ENCODE measurements at places on chromosomes 16 and 17.

DNA sequence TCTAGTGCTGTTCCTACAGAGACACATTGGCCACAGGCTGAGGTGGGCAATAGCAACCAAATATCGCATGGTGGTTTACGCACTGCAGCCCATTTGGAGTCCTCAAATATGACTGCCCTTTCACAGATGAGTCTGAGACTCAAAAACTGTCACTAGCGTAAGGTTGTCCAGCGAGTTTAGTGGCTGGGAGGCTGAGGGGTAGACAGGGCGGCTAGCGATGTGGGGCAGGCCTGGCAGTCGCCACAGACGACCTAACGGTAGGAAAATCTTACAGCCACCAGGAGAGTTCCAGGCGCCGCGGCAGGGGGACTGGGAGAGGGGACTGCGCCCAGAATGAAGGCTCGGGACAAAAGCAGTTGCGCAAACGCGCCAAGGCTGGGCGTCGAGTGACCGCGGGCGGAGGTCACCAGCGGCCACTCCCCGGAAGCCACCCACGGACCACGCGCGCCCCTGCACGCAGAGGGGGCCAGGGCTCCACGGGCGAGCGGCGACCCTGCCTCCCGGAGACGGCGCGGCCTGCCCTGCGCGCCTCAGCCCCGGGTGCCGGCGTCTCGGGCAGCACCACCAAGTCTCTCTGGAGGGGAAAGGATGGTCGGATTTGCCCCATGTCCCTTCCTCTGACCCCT lies 699 bp upstream of the MAP1LC3B start:
- DNase-seq = no peak

- DNase-seq = no peak
These were observed 3.8 kb downstream of the ZNF385C start for GRCh38 chr17:42094375-42095069.

DNA sequence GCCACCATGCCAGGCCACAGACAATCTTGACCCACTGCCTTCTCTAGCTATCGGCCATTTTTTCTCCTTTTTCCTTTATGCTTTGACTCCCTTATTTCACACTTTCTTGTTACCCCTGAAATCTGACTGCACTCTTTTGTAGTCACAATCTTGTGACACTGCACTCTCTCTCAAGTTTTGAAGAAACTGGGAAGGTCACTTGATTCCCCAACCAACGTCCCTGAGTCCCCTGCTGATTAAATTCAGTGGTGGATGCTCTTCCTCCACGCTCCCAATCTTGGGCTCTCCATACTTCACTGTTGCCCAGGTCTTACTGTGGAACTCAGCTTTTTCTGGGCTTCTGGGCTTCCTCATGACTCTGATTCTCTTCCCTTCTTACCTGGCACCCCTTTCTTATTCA lies 33.9 kb downstream of the PECAM1 start:
- DNase-seq = no peak

DNA sequence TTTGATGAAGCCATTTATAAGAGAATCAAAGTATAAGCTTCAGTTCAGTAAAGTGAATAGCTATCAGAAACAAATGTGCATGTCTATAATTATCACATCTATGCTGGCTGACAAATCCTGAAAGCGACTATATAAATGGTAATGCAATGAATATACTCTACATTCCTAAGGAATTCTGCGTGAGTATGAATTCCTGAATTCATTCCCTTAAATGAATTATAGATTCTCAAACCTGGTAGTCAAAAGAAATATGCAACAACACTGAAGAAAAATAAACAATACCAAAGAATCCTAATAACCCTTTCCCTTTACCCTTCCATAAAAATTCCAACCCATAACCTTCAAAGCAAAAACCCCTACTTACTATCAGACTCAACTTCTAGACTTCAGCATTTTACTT lies 416.6 kb upstream of the PMFBP1 start:
- DNase-seq = no peak

- DNase-seq = no peak
These were observed 69.5 kb downstream of the SREBF1 start for GRCh38 chr17:17767154-17767869.

DNA sequence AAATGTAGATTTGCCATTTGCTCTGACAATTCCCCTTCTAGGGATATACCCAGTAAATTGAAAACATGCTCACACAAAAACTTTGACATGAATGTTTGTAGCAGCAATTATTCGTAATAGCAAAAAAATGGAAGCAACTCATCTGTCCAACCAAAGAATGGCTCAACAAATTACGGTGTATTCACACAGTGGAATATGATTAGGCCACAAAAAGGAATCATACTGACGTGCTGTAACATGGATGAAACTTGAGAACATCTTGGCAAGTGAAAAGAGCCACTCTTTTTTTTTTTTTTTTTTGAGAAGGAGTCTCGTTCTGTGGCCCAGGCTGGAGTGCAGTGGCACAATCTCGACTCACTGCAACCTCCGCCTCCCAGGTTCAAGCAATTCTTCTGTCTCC lies 24.1 kb upstream of the SPNS3 start:
- DNase-seq = no peak

GRCh38 chr16:50797456-50797855 lies 55.6 kb downstream of the CYLD start:
- no peak for DNase-seq

- DNase-seq = peak; percentile 77
These were observed 12.7 kb downstream of the SLC35B1 start for GRCh38 chr17:49694847-49695697.

DNA sequence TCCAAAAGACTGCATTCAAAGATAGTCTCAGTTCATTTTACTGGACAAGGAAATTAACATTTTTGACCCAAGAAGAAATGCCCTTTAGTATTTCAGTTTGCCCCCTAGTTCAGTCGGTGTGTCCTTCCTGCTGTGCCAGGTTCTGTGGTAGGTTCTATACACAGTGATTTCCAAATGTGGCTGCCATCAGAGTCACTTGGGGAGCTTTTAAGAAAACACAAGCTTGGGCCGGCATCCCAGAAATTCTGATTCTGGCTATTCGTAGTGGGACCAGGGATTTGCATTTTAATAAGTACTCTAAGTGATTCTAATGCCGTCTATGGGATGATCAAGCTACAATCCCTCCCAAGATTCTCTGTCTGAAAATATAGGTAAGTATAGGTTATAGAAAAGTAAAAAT lies 10.2 kb downstream of the RSPRY1 start:
- DNase-seq = no peak

DNA sequence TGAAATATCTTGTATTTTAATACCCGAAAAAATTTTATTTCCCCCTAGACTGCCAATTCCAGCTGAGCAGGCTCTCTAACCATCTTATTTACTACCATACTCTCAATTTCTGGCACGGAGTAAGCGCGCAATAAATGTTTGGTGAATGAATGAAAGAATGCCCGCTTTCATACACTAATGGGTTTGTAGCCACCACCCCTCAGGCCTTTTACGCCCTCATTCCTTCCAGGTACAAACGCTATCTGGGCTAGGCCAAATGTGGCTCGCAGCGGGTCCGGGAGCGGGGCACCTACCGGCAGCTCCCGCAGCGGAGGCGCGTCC lies 536 bp upstream of the PLD2 start:
- no peak for DNase-seq

DNA sequence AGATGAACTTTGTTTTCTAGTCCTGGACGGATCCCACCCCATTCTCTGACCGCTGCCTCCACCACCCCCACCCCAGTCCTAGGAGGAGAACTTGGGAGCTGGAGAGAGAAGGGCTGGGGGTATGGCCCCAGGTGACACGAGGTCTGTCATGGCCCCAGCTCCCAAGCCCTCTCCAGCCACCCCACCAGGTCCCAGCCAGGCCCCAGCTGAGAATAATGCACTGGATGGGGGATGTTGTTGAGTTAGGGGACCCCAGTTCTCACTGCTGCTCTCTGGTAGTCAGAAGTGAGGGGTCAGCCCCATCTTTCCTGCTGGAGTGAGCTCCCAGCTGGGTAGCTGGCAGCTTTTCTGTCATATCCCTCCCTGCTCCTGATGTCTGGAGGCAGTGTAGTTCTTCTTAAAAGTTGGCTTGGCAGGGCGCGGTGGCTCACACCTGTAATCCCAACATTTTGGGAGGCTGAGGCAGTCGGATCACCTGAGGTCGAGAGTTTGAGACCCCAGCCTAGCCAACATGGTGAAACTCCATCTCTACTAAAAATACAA lies 4.6 kb upstream of the COL1A1 start:
- no peak for DNase-seq

- no peak for DNase-seq
These were observed 572 bp downstream of the FAM171A2 start for GRCh38 chr17:44362949-44363612.

DNA sequence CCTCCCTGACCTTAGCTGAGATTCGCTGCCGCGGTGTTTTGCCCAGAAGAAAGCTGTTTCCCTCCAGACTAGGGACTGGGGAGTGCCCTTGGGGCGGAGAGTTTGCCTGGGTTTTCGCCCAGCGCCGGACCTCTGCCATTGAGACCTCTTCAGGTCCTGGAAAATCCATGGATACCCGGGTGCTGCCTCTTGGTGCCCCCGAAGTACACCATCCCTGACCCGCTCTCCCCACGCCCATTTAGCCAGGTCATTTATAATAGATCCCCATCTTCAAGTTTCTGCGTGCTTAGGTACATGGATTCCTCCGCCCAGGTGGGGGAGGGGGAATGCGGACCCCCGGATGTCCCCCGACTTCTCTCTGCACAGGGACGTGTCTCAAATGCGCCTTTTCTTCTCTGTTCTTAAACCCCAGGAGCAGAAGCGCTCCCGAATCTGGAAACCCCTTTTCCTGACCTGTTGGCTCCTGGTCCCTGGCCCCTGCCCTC lies 15.0 kb upstream of the CBX8 start:
- DNase-seq = no peak

DNA sequence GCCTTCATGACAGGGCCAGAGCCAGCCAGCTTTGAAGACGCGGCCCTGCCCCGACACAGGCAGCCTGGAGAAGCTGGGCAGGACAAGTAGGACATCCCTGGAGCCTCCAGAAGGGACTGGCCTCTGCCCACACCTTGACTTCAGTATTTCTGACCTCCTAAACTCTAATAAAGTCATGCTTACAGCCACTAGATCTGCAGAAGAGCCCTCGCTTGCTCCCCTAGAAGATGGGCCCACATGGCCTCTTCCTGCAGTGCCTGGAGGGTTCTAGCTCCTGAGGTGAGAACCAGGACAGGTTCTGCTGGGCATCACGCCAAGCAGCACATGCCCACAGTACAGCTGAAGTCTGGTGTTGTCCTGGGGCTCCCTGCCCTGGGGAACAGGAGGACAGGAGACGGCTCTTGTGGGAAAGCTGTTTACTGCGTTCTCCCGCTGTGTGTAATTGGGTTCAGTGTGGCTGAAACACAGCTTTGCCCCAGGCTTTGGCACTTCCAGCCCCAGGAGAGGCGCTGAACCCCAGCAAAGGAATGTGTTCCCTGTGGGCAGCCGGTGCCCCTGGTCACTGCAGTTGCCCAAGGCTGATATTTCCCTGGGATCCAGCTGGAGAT lies 2.6 kb downstream of the APRT start:
- DNase-seq = no peak

GRCh38 chr16:3182608-3183444 lies 5.2 kb upstream of the OR1F1 start:
- peak; percentile 56 for DNase-seq

- DNase-seq = no peak
These were observed 218.7 kb downstream of the SHISA9 start for GRCh38 chr16:13120091-13120490.

- DNase-seq = no peak
These were observed 818.6 kb downstream of the KCNJ2 start for GRCh38 chr17:70987867-70988340.

- DNase-seq = no peak
These were observed 666.0 kb upstream of the CA10 start for GRCh38 chr17:52824542-52824941.

GRCh38 chr16:48810436-48810802 lies 200.4 kb upstream of the N4BP1 start:
- no peak for DNase-seq

DNA sequence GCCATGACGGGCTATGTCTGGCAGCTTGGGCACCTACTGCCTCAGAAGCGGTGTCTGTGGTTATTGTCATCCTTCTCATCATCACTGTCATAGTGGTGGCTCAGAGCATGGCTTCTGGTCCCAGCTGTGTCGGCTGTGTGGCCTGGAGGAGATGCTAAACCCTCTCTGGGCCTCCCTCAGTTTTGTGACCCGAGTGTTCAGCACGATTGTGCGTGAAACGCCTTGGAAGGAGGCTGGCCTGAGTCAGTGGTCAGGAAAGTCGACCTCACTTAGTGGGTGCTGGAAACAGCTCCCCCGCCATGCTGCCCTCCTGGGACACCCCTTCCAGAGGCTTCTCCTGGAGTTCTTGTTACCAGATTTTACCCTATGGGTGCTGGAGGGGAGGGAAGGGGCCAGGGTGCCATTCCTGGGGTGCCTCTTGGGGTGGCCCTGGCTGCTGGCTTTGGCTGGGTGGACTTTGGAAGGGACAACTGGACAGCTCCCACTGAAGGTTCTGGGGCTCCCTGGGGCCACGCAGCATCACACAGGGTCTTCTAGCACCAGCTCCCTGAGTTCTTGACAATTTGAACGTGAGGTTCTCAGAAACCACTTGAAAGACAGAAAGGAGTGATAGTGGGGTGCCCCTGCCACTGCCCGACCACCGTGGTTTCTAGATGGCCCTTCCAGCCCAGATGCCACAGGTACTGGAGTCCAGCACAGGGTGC lies 226.5 kb upstream of the GSE1 start:
- DNase-seq = no peak

- no peak for DNase-seq
These were observed 8.6 kb upstream of the PGS1 start for GRCh38 chr17:78369791-78370381.

DNA sequence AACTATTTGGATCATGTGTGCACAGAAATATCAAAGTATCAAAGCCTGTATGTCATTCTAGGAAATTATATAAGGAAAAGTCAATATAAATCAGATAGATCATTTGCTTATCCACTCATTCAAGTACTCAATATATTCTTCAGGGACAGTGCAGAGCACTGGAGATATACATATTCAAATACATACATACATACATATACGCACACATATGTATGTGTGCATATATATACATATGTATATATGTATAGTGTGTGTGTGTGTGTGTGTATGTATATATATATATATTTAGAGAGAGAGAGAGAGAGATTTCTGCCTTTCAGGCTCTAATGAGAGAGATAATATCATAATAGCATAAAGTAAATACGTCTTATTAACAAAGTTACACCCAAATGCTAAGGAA lies 169.2 kb downstream of the PMP22 start:
- DNase-seq = no peak

- no peak for DNase-seq
These were observed 56.4 kb upstream of the IRX3 start for GRCh38 chr16:54342966-54343365.

GRCh38 chr17:45950888-45951287 lies 48.2 kb upstream of the STH start:
- no peak for DNase-seq

Data from CD4-positive, alpha-beta T cell treated with Interleukin-10 for 1 hour (primary cell).